ENCODE measurements at places on chromosomes 12 and 14.

DNA sequence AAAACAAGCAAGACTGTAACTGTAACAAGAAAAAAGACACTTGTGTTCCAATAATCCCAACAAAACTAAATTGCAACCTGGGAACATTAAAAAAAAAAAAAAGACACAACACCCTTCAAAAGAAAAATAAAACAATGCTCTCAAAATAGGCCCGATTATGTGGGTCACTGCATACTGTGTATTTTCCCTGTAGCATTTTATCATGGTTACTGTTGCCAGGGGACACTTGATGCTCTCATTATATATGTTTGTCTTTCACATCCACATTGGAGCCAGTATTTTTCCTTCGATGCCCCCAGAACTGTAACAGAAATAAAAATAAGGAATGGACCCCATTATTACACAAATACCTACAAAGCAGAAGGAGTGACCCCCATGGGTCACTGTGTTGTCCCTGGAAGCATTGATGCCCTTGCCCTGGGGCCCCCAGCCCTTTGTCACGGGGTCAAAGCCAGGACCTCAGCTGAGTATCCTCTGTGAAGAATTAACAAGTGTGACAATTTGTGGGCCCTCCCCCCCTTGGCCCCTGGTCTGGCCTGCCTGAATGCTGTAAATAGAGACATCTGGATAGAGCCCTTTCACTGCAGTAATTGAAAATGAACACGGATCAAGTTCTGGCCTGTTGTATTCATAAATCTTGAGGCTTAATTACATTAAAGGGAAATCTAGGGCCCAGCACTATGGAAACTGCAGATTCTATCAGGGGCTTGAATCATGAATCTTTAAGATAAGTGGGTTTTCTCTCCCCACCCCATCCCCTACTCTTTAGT, 72.8 kb downstream of the C12orf42 start:
- DNase-seq, result no peak

DNA sequence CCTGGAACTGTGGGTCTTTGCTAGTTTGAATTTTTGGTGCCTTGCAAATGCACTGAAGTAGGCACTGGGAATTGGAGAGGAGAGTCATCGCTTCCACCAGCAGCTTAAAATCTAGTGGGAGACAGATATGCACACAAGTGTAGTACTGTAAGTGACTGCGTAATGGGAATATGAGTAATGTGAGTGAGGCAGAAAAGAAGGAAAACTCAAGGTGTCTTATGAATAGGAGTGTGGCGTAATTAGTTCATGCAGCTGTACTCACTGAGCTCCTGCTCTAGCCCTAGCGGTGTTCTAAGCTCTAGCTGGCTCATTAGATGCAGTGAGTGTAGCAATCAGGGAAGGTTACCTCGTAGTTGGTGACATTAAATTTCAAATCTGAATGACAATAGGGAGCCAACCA, 2.8 kb downstream of the TCP11L2 start:
- no peak for DNase-seq

DNA sequence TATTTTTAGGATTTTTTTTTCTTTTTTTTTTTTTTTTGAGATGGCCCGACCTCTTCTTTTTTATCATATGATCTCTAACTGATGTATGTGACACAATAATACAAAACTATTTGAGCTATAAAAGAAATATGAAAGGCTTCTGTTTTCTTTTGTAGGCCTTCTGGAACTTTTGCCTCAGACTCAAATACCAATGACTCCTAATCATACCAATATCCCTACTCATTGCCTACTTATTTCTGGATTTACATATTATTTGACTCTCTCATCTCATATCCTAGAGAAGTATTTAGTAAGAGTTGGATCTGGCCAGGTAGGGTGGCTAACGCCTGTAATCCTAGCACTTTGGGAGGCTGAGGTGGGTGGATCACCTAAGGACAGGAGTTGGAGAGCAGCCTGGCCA, 12.7 kb upstream of the WDR89 start:
- no peak for DNase-seq

GRCh38 chr14:65920996-65921395, 508.5 kb downstream of the FUT8 start:
- no peak for DNase-seq

DNA sequence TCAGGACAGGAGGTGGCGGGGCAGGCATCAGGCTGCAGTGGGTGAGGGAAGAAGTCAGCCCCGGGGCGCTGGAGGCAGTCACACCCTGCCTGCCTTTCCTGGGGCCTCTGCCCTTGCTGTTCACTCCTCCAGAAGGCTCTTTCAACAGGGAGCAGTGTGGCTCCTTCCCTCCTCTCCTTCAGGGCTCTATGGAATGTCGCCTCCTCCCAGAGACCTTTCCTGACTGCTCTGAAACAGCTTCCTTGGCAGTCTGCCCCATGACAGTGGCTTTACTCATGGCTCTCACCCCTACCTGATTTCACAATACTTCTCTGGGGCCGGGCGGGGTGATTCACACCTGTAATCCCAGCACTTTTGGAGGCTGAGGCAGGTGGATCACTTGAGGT, 7.1 kb downstream of the RHOF start:
- no peak for DNase-seq

- no peak for DNase-seq
These were observed 34.9 kb downstream of the CREBL2 start for GRCh38 chr12:12646483-12647072.

DNA sequence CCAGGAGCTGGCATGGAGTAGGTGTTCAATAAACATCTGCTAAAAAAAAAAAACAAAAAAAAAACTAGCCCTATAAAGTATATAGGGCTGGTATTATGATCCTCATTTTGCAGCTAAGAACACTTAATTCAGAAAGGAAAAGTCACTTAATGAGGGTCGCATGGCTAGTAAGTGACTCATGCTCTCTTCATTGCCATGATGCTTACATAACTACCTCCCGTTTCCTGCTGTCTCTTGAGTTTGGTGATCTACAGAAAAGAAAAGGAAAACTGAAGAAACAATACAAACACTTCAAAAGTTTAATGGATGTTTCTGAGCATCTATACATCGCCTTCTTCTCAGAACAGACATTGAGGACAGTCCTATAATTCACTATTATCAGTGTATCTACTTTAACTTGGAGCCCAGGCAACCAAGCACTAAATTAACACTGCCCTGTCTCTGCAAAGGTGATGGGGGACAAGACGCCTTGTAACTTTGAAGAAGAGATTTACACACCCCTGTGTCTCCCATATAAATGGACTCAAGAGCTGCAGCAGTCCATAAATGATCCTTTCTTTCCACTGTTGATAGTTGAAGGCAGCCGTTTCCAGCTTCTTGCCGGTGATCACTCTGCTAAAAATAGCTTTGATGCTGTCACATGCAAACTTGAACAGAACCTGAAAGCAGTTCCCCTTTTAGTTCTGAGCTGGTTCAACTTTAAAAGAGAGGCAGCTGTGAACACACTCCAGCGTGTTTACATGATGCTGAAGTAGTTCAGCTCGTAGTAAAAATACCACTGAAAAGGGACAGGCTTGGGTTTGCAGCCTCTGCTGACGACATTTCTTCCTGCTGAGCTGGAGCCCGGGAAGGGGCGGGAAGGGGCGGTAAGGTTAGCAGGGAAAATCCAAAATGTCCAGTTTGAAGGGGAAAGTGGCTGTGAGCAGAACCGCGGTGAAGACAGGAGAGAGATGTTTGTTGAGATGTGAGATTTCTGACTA, 113.3 kb downstream of the FOXN3 start:
- DNase-seq, result no peak

- no peak for DNase-seq
These were observed 1.1 kb downstream of the CLECL1 start for GRCh38 chr12:9731797-9732196.

GRCh38 chr14:35877276-35877675, 51.1 kb downstream of the BRMS1L start:
- no peak for DNase-seq

DNA sequence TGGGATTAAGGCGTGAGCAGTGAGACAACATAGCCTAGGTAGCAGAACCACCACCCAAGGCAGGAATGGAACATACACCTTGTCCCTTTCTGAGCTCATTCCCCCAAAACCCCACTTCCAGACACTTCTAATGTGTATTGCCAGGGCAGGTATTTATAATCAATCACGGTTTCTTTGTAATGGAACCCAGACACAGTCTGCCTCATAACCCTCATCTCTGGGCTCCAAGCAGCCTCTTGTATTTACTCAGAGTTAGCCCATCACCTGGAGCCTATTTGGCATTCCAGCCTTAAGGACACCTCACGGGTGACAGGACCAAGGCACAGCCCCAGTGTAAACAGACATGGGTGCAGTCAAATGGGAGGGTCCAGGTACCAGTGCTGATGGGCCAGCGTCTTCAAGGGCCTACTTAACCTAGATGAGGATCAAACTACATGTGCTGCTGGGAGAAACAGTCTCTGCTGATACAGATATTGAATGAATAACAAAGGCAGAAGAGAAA, 2.5 kb upstream of the HIGD1C start:
- DNase-seq, result no peak

GRCh38 chr14:101508948-101509729, 52.2 kb upstream of the DIO3 start:
- no peak for DNase-seq

GRCh38 chr12:93229494-93230325, 148.0 kb upstream of the NUDT4 start:
- no peak for DNase-seq

DNA sequence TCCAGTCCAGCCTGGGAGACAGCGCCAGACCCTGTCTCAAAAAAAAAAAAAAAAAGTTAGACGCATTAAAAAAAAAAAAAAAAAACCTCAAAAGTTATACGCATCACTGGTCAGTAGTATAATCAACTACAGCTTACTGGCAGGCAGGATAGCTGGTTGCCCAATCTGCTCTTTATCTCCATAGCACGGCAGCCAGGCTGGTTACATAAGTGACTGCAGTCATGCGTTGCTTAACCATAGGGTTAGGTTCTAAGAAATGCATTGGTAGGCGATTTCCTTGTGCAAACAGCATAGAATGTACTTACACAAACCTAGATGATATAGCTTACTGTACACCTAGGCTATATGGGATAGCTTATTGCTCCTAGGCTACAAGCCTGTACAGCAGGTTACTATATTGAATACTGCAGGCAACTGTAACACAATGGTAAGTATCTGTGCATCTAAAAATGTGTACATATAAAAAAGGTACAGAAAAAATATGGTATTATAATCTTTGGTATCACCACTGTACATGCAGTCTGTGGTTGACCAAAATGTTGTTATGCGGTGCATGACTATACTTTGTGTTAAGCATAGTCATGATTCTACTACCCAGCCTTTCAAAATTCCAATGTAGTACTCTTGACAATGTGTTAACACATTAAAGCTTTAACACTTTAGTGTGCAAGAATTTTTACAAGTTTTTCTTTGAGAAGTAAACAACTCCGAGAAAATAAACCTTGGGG, 8.1 kb downstream of the L2HGDH start:
- no peak for DNase-seq

GRCh38 chr12:77115471-77115870, 50.1 kb upstream of the E2F7 start:
- no peak for DNase-seq

GRCh38 chr14:104147346-104148125, 9.1 kb downstream of the KIF26A start:
- no peak for DNase-seq

DNA sequence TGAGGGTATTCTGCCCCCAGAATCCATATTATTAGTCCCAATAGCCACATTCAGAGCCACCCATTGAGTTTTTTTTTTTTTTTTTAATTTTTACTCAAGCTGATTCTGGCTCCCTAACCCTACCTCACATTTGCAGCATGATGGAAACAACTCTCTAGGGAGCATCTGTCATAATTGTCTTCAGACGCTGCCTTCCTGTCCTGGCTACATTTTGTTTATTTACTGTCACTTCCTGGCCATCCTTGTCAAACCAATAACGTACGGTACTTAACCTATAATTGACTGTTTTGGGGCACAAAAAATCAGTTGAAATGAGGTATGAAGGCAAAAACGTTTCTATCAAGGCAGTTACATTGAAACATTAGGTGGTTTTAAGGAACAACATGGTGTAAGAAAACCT, 2.1 kb downstream of the GLIPR1 start:
- no peak for DNase-seq

GRCh38 chr12:120247621-120248030, 17.9 kb downstream of the PXN start:
- no peak for DNase-seq

GRCh38 chr14:49774106-49774505, 6.2 kb downstream of the KLHDC2 start:
- no peak for DNase-seq

GRCh38 chr14:64812412-64812811, 67.3 kb downstream of the SPTB start:
- DNase-seq, result no peak

All from cortex of kidney (tissue), 1 donor.